Left forelimb (tissue), 1 donor: ENCODE measurements at places on chromosomes 3 and 15.

- DNase-seq: no peak
These were observed 31.7 kb upstream of the NTRK3 start for GRCh38 chr15:88288206-88288605.

DNA sequence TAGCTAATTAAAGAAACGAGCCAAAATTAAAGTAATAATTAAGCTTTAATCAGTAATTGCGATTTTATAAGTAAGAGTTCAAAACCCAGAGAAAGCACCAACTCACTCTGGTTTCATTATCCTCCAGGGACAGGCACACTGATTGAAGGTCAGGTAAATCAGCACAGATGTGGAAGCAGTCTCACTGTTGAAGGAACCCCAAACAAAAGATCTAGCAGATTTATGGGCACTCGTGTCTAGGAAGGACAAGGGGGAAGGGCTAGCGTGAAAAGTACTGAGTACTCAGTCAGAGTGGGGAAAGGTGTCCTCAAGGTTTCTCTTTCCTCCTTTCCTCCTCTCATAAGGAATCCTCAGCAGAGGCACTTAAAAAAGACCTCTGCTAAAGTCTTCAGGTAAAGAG lies 320.1 kb downstream of the PYDC2 start:
- no peak for DNase-seq

DNA sequence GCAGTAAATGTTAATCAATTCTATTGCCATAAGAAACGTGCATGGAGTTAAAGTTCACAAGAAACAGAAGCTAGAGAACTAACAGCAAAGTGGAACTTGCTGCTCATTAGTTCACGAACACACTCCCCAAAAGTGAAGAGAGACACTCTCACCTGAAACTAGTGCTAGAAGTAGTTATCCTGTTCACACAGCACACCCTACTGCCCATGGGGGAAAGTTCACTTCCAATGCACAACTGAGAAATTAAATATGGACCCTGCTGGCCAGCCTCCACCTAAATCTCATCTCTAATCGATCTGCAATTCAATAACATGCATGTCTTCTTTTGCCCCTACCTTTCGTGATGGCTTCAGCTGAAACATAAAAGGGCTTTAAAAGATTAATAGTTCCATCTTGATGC lies 39.4 kb upstream of the FRMD4B start:
- DNase-seq: no peak

DNA sequence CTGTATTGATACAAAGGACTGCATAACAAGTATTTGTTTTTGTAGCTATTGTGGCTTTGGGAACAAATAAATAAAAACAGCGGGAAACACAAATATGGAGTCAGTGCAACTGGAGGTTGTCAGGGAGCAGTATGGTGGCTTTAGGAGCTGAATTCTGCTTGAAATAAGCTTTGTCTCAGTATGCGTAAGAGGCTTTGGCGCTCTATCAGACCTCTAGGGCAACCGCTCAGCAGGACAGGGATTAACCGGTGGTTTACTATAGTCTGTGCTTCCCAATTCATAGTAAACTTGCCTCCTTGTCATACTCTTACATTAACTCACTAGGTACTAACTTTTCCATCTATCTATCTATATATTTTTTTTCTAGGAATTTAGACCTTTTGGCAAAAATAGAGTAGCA lies 104.6 kb downstream of the ZIC1 start:
- no peak for DNase-seq

- DNase-seq: no peak
These were observed 294.6 kb upstream of the DPPA4 start for GRCh38 chr3:109631897-109632296.

- DNase-seq: no peak
These were observed 108.1 kb downstream of the KLF13 start for GRCh38 chr15:31434588-31435260.

- no peak for DNase-seq
These were observed 2.3 kb downstream of the RNF13 start for GRCh38 chr3:149815321-149815720.

GRCh38 chr3:190281308-190282051 lies 40.8 kb downstream of the CLDN1 start:
- DNase-seq: no peak

GRCh38 chr3:16309558-16309957 lies 44.5 kb downstream of the OXNAD1 start:
- DNase-seq: no peak

DNA sequence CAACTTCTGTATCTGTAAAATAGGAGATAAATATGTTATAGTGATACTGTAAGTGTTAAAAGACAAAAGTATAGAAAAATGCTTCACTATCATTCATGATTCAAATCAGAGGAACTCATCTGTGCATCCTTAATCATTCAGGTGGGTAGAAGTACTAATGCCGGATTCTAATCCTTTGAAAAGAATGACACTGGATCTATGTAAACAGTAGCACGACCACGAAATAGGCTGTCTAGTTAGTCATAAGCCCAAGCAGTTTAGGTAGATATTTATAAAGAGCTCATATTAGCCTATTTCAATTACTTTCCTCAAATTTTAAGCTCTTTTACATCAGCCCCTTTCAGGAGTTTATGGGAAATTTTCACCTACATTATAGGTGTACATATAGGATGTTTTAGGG lies 437.9 kb downstream of the SOX2 start:
- DNase-seq: no peak

DNA sequence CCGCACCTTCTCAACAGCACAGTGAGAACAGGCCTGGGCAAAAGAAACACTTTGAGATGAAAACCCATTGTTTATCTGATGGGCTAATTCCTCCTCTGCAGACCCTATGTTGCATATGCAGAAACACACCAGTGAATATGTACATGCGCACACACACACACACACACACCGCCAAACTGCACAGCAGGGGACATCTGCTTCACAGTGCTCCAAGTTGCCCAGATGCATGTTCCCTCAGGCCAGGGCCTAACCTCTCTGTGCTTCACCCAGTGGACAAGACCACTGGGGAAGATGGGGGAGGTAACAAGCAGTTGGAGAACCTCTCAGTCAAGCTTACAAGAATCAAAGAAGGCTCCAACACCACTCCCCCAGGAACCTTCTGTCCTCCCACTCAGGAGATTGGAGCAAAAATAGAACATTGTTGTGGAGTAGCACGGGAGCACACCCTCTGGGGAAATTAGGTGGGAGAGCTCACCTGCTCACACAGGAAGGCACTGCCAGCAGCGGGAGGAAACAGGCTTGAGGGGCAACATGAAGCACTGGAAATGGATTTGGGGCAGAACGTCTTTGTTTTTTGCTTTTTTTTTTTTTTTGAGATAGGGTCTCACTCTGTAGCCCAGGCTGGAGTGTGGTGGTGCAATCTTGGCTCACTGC lies 13.0 kb downstream of the HCN4 start:
- DNase-seq: no peak

DNA sequence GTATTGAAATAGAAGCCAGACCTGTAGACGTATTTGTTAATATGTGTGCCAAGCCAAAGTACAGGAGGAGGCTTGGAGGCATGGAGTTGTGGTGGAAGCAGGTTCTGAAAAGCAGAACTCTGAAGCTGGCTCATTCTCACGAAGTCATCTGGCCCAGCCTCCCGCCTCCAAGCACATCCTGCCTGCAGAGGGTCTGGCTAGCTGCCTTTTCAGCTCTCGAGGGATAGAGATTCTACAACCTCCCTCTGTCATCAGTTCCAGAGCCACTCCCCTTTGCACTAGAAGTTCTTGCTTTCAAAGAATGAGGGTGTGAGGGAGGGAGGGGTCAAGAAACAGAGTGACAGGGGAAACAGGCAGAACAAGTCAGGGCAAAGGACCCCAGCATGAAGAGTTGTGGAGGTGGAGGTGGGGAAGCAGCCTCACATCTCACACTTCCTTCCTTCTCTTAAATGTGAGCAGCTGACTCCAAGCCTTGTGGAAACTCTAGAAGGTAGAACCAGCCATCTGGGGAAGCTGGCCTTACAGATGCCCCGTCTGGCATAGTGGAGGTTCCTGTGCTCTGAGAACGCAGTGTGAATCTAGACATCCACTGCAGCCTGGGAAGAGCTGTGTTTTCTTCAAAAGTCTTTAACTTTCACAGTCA lies 95.3 kb downstream of the SLC49A4 start:
- peak; percentile 85 for DNase-seq

GRCh38 chr3:162719684-162720341 lies 1223.2 kb downstream of the OTOL1 start:
- no peak for DNase-seq

GRCh38 chr3:187986514-187986934 lies 167.4 kb upstream of the LPP start:
- DNase-seq: no peak
